ENCODE measurements at places on chromosomes 3 and 15. TPM values are rescaled to one million over a fixed set of nuclear protein-coding genes. Genes with fewer than 3 reads are reported as not detected.

- DNase-seq = peak; percentile 76
Observed at GRCh38 chr3:152444029-152444641, 175.4 kb downstream of the MBNL1 start.

- no peak for DNase-seq
Observed at GRCh38 chr3:16864610-16865313, 20.0 kb upstream of the PLCL2 start.

GRCh38 chr3:49173792-49174170 lies 2.4 kb downstream of the KLHDC8B start:
- DNase-seq = peak; percentile 67

Gene TATDN2
- 15.5 TPM for total RNA-seq

Gene TEX55
- total RNA-seq = not detected

- peak; percentile 96 for DNase-seq
Observed at GRCh38 chr3:45592830-45593707, 1.5 kb upstream of the LIMD1 start.

DNA sequence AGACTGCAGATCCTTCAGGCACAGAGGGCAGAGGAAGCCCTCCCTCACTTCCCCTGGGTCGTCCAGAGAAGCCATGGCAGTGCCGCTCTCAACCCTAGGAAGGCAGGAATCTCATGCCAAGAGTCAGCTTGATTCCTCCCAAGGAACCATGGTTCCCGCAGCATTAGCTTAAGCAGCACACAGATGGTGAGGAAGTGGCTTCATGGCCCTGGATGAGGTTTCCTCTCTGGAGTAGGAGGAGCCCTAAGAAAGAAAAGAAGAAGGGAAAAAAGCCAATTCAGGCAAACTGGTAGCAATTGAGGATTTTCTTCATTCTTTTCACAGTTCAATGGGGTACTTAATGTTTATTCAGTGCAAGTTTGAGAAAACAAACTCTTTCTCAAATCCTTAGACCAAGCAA lies 2.9 kb downstream of the RBSN start:
- DNase-seq = no peak

DNA sequence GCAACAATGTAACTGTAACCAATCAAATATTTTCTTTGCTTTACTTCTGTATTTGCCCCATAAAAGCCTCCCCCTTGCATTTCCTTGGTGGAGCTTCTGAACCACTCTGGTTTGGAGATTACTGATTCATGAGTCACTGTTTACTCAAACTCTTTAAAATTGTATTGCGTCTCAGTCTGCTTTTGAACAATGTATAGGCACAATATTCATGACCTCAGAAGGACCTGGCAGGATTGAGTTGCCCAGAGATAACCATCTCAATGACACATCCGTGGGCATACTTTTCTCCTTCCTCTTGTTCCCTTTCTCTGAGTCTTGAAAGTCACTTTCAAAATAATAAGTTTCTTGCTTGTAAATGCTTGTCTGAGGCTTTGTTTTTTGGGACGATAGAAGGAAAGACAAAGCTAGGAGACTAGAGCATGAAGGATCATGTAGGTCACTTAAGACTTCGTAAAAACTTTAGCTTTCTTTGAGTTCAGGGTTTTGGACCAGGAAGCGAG lies 57.1 kb upstream of the POU1F1 start:
- no peak for DNase-seq

GRCh38 chr3:11568503-11569155 lies 75.1 kb downstream of the VGLL4 start:
- DNase-seq = no peak

Gene SCN5A
- 6.1 TPM for total RNA-seq

Gene VILL
- total RNA-seq = 7.0 TPM

GRCh38 chr3:187642861-187643260 lies 27.3 kb downstream of the SST start:
- DNase-seq = no peak

DNA sequence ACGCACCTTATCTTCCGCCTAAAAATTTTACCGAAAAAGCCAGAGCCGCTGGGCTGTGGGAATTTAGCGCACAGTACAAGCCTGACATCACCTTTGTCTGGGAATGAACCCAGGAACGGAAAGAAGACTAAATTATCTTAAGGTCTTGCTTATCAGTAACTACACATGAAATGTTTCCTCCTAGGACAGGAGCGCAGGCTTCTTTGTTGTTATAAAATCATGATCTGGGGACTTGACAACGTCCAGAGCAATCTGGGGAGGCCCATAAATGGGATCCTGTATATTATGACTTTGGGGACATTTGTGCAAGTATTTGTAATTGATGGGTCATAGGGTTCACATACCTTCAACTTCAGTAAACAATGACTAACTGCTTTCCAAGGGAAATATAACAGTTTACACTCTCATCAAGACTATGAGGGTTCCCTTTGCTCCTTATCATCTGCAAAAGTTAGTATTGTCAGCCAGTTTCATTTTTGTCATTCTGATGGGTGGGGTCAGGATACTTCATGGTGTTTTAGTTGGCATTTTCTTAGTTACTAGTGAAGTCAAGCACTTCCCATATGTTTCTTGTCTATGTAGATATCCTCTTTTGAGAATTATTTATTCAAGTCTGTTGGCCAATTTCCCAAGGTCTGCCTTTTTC lies 213.9 kb upstream of the PFN2 start:
- DNase-seq = no peak

- peak; percentile 60 for DNase-seq
Observed at GRCh38 chr3:159882790-159883779, 105.5 kb upstream of the IL12A start.

Gene BRPF1
- 15.0 TPM for total RNA-seq

GRCh38 chr15:101088788-101089578 lies 162.9 kb downstream of the CHSY1 start:
- peak; percentile 76 for DNase-seq

GRCh38 chr15:57537488-57538264 lies 54.0 kb upstream of the MYZAP start:
- DNase-seq = no peak

- no peak for DNase-seq
Observed at GRCh38 chr15:62853114-62853840, 189.3 kb upstream of the TPM1 start.

DNA sequence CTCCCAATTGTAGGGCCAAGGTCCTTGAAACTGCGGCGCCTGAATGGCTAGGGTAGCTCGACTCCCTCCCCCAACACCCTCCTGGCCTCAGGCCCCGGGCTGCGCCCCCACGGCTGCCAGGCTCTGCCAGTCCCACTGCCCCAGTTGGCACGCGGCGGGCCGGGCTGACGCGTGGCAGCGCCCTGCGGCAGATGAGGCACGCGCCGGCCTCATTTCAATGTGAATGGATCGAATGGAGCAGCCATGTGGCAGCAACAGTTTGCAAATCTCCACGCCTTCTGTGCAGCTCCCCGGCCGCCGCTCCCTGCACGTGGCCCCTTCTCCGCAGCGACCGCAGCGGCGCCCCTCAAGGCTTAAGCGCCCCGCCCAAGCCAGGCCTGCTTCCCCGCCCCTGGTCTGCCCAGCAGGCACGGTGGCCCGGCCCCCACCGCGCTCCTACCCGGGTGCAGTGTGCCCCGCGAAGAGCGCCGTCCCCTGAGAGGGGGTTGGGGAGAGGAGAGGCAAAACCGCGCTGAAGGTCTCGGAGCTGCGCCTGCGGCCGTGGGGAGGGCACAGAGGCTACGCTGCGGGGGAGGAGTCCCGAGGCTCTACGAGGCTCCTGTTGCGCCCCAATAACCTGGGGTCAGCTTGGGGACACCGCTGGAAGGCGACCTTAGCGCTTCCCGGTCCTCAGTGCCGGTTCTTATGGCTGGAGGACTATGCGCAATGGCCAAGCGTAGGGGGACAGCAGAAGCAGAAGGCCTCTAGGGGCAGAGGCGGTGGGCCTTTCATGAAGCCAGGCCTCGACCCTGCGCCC lies 3.1 kb upstream of the DLL4 start:
- peak; percentile 62 for DNase-seq

DNA sequence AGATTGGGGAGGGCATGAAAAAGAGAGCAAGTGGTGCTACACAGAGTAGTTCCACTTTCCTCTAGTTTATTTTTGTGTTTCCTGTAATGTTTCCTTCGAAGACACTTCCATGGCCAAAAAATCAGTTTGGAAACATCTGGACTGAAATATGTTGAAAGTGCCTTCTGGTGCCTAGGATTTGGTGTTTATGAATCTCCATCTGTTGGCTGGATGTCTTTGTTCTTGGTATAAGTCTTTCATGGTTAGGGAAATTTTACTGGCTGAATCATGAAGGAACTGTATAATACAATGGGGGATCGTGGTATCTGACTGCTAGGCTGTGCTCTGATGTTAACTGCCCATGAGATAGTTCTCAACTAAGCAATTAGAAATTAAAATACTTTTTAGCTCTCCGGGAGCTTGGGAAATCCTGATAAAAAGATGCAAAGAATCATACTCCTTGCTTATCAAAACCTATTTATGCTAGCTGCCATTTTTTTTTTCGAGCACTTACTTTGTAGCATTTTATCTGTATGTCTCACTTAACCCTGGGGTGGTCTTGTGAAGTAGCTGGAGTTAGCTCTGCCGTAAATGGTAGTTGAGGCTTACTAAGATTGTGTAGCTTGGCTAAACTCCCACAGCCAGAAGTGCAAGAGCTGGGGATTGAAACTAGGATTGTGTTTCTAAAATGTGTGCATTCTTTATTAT lies 21.9 kb downstream of the AKAP13 start:
- DNase-seq = no peak

DNA sequence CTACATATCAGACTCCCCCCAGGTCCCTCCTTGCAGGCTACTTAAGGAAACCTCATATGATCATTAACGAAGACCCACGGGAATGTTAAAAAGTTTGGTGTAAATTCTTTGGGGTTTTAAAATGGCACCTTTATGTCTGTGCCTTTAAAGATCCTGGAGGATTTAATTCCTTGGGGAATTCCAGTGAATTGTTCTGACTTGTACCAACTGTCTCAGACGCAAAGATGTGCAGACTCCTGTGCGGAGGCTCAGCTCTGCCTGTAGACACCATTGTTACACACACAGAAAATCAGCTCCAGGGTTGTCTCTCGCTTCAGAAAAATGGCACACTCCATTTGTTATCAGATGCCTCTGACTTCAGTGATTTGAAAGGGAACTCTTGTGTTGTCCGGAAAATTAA lies 414.4 kb upstream of the CFAP20DC start:
- DNase-seq = no peak

DNA sequence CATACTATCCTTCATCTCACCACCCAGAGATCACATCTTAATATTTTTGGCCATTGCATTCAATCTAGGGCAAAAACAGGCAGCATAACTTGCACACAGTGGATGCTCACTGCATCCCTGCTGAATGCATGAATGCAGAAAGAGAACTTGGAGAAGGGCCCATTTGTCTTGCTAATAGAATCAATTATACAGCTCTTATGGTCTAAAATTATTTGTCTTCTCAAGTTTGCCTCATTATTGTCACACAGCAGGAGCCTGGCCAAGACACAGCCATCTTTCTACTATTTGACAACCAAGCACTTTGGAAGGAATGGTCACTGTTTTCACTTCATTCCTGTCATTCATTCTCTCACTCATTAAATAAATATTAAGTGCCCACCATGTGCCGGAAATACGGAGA lies 1.2 kb upstream of the ARHGEF26 start:
- DNase-seq = no peak

Gene DYNLT2B
- total RNA-seq = 1.8 TPM
